ENCODE measurements at places on chromosomes 11 and 22.

DNA sequence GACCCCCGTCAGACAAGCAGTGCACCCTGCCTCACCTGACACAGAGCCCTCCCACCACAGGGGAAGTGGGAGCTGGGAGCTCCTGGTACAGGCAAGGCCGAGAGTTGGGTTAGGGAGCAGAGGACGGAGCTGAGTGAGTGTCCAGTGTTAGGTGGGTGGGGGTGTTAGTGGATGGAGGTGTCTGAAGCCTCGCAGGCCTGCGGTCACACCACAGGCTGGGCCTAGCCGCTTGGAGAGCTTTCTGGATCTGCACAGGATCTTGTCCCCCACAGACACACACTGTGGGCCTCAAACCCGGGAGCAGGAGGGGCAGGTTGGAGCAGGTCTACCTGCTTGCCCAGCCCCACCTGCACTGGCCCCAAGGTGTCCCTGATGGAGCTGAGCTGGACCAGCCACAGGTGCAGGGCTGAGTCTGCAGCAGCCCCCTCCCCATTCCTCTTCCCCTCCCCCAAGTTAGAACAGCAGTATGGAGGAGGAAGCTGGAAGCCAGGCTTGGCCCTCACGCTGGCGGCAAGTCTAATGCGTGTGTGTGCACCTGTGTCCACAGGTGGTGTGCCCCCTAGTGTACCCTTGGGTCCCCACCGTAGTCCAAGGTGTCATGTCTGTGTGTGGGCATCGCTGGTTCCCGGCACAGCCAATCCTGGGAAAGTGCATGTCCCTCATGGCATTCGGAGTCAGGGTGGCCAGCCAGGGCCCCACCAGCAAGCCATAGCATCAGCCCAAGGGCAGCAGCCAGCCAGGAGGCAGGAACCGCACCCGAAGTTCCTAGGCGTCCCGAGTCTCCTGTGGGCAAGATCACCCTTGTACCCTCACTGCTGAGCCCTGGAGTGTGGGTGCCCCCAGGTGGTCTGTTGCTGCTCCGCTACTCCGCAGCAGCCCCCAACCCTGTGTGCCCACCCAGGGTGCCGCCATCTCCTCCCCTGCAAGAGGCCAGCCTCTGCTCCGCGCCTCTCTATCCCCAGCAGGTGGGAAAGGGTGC lies 2.0 kb upstream of the GATD1 start:
- DNase-seq, result no peak

DNA sequence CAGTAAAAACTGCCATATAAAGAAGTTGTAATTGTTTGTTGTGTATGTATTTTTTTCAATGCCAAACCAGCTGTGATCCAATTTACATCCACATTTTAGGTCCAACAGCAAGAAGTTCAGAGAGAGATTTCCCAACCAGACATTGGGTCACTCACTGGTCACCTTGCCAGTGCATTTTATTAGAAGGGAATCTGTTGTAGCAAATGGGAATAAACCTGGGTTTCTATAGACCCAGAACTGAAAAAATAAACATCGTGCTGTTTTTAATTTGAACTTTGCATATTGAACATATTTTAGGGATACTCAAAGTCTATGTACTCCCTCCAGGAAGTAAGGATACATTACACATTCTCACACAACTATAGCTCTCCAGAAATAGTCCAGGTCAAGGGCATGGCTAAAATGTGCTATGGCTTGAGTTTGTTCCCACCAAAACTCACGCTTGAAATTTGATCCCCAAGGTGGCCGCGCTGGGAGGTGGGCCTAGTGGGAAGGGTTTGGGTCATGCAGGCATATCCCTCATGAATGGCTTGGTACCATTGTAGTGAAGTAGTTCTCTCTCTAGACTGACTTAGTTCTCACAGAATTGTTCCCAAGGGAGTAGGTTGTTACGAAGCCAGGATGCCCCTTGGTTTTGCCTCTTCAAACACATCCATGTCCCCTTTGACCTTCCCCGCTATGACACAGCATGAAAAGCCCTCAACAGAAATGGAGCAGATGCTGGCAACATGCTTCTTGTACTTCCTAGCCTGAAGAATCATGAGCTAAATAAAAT lies 90.9 kb downstream of the RRAS2 start:
- no peak for DNase-seq

DNA sequence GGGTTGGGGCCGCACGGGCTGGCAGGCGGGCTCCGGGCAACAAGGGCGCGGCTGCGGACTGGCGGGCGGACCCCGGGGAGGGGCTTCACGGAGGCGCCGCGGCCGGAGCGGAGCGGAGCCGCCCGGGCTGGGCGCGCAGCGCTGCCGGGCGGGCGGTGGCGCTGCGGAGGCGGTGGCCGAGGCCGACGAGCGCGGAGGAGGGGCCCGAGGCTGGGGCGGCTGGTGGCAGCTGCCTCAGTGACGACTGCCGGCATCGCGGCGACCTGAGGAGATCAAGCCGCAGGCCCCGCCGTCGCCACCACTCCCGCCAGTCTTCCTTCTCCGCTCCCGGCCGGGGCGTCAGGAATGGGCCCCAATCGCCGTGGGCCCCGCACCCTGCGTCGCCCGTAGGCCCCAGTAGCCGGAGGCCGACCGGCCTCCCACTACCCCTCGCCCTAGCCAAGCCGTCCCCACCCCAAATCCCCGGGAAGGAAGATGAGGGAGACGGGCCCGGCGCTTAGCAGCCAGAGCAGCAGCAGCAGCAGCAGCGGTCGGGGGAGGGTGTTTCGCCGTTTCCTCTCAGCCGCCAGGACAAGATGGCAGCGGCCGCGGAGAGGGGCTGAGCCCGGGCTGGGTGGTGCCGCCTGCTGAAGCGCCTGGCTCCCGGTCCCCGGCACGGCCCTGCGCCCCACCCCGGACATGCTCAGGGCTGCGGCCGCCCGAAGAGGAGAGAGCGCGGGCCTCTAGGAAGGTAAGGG lies at the start of gene HIPK3:
Gene HIPK3 (plus strand): TSS at position 222 of the 737 bp plus-strand sequence.
- peak; percentile 93 for DNase-seq

DNA sequence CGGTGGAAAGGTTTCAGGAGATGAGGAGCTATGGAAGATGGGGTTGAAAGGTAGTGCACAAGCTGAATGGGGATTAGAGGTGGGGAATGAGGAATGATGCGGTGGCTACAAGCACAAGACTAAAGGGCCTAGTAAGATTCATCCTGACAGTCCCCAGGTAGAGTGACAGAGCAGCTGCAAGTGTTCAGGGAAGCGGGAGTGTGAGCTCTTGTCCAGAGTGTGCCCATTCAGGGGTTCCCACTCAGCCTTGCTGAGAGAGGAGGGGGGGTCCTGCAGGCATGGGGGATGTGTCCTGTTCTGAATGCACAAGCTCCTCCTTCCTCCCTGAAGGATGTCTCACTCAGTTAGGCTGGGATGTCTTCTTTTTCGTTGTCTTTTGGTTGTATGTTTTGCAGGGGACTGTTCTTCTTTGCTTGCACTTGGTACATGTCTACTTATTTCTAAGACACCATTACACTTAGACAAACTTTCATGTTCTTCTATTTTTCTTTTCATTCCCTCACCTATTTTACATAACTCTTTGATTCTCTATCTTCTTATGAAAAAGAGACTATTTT lies 25.8 kb upstream of the CLPB start:
- DNase-seq, result no peak

DNA sequence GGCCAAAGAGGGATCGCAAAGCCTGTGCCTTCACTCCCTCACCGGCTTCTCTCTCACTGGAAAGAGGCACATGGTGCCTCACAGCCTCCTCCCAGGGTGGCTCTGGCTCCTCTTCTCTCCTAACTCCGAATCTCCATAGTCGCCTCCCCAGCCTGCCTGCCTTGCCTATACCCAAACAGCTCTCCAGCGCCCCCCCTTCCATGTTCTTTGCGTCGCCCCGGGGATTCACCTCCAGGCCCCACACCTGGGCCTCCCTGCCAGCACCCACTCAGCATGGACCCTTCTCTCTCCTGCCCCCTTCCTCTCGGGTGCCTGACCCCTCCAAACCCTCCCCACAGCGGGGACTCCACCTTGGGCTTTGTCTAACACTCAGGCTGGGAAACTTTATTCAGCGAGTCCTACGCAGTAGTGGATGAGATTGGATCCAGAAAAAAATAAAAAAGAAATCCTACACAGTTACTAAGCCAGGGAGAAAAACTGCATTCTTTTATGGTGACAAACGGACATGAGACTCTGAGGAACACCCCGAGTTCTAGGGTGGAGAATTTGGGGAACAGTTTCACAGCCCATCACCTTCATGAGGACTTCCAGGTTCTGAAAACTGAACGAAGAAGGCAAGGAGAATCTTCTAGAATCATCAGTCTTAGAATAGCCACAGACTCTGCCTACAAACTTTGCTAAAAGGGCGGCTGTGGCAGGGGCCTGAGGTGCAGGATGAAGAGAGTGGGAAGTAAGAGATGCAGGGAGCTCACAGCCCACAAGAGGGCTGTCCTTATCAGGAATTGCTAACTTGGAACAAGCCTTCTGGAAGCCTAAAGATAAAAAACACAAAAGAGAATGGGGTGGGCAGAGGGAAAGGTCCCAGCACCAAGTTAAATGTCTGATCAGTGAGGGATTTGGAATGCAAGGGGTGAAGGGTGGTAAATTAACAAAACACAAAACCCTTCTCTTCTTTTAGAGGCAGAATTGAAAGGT lies 5.3 kb downstream of the PPM1F start:
- DNase-seq, result peak; percentile 25

GRCh38 chr22:29072193-29072978 lies 449 bp upstream of the KREMEN1 start:
- peak; percentile 93 for DNase-seq
